Right ventricle myocardium superior (tissue), 1 donor: ENCODE measurements at places on chromosomes 1 and 21. TPM values are rescaled to one million over a fixed set of nuclear protein-coding genes. Genes with fewer than 3 reads are reported as not detected.
A peak's percentile ranks its signal among the peaks of the same experiment; 100 is the strongest.

- DNase-seq: no peak
These were observed 67.1 kb downstream of the LHX9 start for GRCh38 chr1:197984289-197984688.

DNA sequence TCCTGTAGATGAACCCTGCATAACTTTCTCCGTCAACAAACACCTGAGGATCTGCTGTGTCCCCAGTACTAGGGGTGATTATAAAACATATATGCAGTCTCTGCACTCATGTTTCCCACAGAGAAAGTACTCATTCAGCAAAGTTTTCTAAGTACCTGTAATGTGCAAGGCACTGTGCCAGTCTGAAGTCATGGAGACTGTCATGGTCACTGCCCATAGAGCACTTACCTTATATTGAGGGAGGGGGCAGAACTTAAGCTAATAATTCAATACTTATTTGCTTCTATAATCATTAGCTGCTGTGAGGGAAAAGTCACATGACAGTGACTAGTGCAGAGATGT lies 41.2 kb downstream of the MAP3K21 start:
- no peak for DNase-seq

- no peak for DNase-seq
These were observed 21.2 kb downstream of the IQGAP3 start for GRCh38 chr1:156551066-156551643.

DNA sequence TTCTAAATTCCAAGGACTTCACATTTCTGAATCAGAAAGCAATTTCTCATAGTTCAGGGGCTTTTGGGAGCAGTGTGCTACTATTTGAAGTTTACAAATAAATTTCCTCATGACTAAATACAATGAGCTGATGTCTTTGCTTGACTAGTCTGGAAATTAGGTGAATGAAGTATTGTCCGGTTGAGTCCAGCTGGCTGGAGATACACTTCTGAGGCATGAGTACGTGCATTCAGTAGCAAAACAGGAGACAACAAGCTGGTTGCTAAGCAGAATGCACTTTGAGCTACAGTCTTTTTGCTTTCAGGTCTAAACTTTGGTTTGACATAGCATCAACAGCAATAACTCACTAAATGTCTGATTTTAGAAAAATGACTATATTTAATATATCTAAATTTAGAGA lies 27.1 kb downstream of the ZNHIT6 start:
- no peak for DNase-seq

DNA sequence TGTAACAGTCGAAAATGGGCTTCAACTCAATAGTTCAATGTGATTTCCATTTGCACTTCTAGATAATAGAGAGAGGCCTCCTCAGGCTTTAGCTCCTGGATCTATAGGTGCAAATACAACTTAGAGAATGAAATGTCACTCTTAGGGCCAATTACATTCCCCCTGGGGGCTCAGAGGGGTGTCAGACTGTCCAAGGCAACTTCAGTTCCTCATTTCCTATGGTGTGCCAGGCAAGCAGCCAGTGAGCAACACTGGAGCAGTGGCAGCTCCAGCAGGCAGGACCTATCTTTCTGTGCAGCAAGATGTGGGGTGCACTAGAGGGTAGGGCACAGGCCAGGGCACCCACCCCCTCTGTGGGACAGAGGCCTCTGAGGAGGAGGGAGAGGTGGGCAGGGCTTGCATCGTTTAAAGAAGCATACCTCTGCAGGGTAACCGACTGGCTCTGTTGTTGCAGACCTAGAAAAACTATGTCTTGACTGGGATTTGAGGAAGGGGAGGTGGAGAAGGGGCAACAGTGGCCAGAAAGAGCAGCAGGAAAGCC lies 97.3 kb downstream of the SUSD4 start:
- DNase-seq: no peak

- DNase-seq: peak; percentile 17
These were observed 29.9 kb upstream of the HJV start for GRCh38 chr1:146051452-146051851.

DNA sequence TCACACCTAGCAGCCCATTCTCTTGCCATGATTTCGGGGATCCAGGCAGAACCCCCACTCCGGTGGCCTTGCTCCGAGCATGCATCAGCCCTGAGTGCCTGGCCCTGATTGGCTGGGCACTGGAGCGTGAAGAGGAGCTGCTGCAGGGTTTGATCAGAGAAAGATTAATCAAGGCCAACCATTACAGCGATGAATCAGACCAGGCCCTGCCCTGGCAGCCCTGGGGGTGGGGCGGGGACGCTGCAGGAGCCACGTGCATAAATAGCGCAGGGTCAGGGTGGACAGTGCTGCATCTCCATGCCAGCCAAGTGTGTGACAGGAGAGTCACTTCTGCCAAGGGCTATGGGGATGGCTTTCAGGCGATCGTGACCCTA lies 3.4 kb upstream of the FAM131C start:
- no peak for DNase-seq

DNA sequence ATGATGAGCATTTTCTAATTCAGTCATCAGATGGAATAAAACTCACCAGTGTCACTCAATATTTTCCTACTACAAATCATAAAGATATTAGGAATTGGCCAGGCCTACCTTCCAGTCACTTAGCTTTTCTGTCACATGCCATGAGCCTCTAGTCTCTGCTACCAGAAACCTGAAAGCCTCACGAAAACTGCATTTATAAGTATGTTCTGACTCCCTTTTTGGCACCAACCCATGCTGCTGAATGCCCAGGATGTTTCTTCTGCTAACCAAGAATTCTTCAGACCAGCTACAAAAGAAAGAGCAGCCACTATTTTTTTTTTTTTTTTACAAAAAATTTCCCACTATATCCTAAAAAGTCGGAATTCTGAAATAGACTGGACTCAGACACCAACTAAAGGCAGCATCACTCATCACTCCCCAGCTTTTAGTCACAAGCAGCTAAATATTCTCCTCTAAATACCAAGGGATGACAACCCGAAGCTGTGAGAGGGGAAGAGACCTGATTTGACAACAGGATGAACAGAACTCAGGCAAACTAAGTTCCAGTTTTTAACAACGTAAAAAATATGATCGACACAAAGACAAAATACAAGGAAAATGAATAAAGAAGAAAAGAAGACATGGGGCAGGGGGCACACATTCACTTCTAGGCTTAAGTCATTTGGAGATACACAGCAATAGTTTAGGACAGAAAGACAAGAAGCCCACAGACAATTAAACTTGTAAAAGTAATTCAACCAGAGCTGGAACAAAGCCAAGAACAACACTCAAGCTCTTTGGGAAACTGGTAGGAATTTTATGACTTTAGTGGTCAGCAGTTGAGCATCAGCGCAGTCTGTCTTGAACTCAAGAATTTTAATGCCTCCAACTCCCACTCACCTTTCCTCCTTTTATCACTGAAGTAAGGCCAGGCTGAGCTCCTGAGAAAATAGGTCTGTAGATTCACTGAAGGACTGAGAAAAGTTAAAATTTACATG lies 1.7 kb downstream of the DCAF8 start:
- DNase-seq: no peak

DNA sequence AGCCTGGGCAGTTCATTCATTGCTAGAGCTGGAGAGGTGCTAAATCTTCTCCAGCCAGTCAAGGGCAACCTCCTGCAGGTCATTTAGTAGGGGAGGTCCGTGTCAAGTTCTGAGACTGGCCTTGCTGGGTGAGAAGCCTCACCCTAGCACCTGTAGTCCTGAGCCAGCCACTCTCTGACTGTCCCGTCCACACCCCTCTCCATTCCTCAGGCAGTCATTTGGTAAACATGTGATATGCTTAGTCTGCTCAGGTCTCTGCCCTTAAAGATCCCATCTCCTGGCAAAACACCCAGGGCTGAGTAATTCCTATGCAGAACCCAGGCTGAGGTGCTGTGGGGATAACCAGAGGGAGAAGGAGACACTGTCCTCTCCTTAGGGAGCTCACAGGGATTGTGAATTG lies 13.7 kb upstream of the IGFN1 start:
- DNase-seq: no peak

DNA sequence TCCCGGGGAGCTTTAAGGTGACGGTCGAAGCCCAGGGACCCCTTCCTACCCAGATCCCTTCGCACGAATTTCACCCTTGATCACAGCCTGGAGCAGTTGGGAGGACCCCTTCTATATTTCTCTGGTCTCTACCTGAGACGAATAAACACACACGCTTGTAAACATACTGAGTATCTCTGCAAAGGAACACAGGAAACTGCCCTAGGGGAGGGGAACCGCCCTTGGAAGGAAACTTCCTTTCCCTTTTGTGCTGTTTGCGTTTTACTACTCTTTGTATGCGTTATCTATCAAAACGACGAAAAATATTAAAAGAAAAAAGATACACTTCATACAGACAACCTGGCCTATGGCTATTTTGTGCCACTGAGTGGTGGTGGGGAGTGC lies 750 bp downstream of the NECAP2 start:
- DNase-seq: no peak

The FAM163A gene
- total RNA-seq: 0.22 TPM

The KIF17 gene
- total RNA-seq: 5.2 TPM

The LCE3D gene
- total RNA-seq: not detected

The GBP3 gene
- 6.6 TPM for total RNA-seq

The OR2L13 gene
- not detected for total RNA-seq
